ENCODE measurements at places on chromosomes 1 and 21. TPM values are rescaled to one million over a fixed set of nuclear protein-coding genes. Genes with fewer than 3 reads are reported as not detected.

Gene APOBEC4
- not detected for total RNA-seq

Gene CLDN17
- not detected for total RNA-seq

Gene MTF1
- total RNA-seq: 2.1 TPM

Gene DCST2
- not detected for total RNA-seq

Gene LRRC39
- total RNA-seq: 0.13 TPM

Gene RCSD1
- 3.5 TPM for total RNA-seq

Data from mammary microvascular endothelial cell (primary cell).